Nucleus accumbens (tissue), 56 donors: ENCODE measurements at places on chromosomes 12 and 14.

GRCh38 chr12:13230500-13230899 is 34.0 kb downstream of the EMP1 start:
- DNase-seq: no peak

GRCh38 chr12:40324261-40324660 is 99.5 kb downstream of the LRRK2 start:
- DNase-seq: no peak

DNA sequence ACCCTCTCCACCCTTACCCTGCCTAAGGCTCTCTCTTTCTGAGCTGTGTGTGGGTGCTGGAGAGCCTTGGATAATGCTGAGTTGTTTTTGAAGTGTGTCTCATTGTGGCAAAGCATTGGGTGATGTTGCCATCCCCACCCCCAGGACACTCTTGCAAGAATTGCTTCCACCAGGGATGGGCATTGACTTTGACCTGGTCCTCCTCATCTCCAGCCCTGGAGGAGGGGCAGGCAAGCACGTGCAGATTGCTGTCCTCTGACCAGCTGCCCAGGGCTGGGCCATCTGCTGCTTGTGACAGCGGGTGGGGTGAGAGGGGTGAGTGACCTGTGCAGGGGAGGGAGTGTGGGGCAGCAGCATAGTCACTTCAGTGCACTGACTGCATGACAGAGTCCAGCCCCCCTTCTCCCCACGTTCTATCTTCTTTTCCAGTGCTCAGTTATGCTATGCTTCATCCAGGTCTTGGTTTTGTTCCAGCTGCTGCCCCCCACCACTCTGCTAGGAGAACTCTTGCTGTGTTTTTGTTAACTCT is 26.2 kb downstream of the SUSD6 start:
- no peak for DNase-seq

DNA sequence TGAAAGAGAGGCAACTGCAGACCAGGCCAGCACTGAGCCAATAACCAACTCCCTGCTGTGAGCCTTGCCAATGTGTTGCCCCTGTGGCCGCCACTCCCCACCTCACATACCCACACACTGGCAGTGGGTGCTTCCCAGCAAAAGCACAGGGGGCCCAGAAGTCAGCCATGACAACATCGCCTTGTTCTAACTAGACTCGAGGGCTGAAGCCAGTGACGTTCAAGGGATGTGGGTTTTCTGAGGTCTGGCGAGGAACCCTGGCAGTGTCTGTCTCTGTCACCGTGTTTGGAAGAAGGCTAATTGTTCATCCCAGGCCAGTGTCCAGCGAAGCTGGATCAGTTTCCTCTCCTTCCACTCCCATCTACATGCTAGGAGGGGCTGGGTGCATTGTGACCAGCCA is 311.8 kb upstream of the AMIGO2 start:
- no peak for DNase-seq

DNA sequence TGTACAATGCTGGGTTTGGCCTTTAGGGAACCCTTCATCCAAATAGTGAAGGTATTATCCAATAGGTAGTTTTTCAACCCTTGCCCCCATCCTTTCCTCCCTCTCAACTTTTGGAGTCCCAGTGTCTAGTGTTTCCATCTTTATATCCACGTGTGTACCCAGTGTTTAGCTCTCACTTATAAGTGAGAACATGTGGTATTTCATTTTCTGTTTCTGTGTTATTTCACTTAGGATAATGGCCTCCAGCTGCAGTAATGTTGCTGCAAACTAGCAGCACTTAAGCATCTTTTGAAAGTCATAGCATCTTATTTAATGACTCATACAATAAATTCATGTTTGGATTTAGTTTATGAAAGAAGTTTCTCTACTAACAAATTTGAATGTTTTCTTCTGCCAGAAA is 442.5 kb downstream of the NELL2 start:
- no peak for DNase-seq

DNA sequence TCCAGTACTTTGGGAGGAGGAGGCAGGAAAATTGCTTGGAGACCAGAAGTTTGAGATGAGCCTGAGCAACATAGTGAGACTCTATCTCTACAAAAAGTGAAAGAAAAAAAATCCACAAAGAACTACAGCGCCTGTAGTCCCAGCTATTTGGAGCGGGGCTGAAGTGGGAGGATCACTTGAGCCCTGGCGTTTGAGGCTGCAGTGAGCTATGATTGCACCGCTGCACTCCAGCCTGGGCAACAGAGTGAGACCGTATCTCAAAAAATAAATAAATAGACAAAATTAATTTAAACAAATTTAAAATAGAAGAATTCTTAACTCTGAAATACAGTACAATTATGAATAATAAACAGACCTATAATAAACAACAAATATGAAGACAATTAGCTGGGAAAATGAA is 40.9 kb downstream of the ATL1 start:
- no peak for DNase-seq

DNA sequence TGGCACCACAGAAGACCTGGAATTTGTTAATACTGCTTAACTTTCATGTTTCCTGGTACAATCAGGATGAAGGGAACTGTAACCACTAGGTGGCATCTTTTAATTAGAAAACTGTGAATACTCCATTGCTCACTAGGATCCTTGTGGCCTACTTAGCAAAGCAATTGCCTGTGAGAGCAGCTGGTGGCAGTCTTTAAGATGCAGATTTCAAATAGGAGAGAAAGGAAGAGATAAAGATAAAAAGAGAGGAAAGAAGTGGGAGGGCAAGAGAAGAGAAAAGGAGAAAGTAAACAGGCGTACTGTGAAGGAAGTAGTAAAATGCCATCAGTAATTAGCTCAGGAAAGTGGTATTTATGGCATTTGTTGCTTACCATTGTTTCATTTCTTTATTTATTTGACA is 114.5 kb downstream of the RAD51B start:
- no peak for DNase-seq

DNA sequence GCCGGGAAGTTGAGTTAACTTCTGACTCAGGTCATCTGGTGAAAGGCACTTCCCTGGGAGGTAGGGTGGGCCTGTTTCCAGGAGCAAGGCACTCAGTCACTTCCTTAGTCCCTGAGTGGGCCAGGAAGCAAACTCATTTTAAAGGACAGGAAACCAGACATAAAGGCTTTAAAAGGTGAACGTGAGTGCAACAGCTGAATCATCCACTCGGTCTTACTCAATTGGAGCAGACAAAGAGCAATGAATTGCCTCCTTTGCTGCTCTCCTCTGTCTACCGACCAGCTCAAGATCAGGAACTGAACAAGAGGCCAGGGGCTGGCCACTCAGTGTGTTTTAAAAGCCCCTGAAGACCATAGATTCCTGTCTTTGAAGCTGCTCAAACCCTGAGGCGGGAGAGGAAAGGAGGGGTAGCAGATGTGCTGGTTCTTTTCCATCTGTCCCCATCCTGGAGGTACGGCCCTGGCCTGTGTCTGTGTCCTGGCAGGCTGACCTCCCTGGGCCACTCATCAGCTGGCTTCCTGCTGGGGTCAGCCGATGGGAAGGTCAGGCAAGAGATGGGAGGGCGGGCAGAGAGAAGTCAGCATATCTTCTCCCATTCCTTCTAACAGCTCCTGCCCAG is 148.9 kb downstream of the PPM1H start:
- DNase-seq: no peak

- no peak for DNase-seq
Measured at GRCh38 chr14:63474111-63474510, 69.1 kb downstream of the PPP2R5E start.

DNA sequence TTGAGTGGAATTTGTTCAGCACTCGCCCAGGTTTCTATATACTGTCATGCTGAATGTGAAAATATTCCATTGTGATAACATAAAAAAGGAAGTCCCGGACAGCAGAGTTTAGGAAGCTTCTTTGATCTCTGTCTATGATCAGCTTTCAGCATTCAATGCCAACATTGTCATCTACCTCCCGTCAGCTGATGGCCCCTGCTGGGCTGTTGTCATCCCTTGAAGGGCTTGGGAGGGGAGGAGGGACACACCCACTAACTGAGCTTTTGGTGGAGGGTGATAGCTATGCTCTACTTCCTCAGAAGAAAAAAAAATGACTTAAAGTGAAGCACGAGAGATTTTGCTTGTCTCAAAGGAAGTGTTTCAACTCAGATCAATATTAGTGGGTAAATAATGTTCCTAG is 4.7 kb upstream of the KRT77 start:
- no peak for DNase-seq

DNA sequence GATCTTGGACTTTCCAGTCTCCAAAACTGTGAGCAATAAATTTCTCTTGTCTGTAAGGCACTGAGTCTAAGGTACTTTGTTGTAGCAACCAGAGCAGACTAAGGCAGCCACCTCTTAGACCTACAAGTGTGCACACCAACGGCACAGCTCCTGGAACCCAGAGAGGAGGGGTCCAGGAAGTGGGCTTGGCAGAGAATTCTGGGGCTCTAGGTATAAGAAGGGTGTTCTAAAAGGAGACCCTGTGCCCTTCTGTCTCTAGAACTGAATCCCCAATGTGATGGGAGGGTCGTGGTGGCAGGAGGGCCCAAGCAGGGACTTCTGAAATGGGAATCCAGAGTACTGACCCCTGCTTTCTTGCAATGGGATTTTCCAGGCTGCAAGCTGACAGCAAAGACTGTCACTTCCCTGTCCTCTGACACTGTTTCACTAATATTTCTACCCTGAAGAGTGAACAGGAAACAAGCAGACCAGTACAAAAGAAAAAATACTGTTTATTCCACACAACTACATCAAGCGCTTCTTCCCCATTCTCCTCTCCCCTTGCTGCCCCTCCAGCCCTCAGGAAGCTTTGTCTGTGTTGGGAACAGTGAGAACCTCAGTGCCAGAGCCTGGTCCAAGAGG is 13.6 kb upstream of the TFCP2 start:
- no peak for DNase-seq

GRCh38 chr12:124687917-124688316 is 120.5 kb upstream of the NCOR2 start:
- DNase-seq: peak; percentile 33

- no peak for DNase-seq
Measured at GRCh38 chr14:70018230-70018629, 139.0 kb downstream of the SMOC1 start.

- DNase-seq: no peak
Measured at GRCh38 chr12:57491393-57492280, 3.8 kb downstream of the MARS1 start.
